ENCODE measurements at places on chromosomes 6 and 20. TPM values are rescaled to one million over a fixed set of nuclear protein-coding genes. Genes with fewer than 3 reads are reported as not detected.

The WFDC5 gene
- total RNA-seq, result not detected

The RBPJL gene
- total RNA-seq, result not detected

The PTCRA gene
- not detected for total RNA-seq

The LPA gene
- not detected for total RNA-seq

The MYT1 gene
- total RNA-seq, result not detected

The ZNF217 gene
- total RNA-seq, result 23.2 TPM

The ESR1 gene
- total RNA-seq, result 0.94 TPM

The RWDD2A gene
- total RNA-seq, result 5.4 TPM

The MDFI gene
- total RNA-seq, result 2.9 TPM

The HSPA12B gene
- 1.1 TPM for total RNA-seq
